RKO (cell line): ENCODE measurements at places on chromosomes 2 and 18.

GRCh38 chr2:230881840-230882239 is 17.1 kb downstream of the ITM2C start:
- DNase-seq: no peak

DNA sequence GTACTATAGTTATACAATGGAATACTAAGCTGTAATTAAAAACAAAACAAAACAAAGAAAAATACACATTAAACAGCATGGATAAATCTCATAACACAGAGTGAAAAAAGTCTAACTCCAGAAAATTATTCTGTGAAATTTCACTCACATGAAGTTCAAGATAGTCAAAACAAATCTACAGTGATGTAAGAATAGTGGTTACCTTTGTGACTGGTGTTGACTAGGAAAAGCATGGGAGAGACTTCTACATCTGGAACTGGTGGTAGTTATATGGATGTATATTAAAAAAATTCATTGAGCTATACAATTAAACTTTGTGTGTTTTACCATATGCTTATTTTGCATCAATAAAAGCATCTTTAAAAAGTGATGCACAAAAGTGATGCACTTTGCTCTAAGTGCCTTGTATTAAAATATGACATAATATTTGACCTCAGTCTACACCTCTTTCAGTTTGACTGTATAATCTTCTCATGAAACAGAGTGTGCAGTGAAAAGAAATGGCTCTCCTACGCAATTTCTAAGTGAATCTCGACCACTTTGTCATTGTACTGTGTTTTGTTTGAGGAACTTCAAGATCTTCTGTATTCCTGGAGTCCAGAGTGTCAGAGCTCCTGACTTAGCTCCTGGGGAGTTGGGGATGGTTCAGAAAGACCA is 28.0 kb downstream of the STAT4 start:
- DNase-seq: no peak

- no peak for DNase-seq
Observed at GRCh38 chr18:76958692-76959341, 136.5 kb downstream of the ZNF236 start.

DNA sequence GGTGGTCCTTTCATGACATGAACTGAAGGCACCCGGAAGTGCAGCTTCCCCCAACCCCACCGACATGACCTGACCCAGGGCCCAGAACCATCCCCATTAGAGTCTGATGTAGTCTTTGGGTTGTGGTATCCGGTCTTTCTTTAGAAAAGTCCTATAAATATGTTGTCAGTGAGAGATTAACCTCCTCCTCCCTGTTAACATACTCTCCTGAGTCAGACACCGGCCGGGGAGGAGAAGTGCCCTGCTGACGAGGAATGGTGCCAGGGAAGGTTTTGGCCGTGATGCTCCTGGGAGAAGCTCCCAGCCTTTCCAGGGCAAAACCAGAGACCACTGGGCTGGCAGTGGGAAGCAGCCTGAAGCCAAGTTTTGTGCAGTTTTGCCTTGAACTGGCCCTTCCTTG is 109.0 kb downstream of the LAMA3 start:
- no peak for DNase-seq

DNA sequence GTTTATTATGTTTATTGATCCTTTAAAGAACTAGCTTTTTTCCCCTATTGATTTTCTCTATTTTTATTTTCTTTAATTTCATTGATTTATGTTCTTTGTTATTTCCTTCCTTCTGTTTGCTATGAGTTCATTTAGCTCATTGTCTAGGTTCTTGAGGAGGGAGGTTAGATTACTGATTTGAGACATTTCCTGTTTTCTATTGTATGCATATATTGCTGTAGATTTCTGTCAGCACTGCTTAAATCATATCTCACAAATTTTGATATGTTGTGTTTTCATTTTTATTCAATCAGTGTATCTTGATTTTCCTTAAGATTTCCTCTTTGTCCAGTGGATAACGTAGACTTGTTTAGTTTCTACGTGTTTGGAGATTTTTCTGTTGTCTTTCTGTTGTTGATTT is 43.4 kb downstream of the PTPN4 start:
- no peak for DNase-seq

DNA sequence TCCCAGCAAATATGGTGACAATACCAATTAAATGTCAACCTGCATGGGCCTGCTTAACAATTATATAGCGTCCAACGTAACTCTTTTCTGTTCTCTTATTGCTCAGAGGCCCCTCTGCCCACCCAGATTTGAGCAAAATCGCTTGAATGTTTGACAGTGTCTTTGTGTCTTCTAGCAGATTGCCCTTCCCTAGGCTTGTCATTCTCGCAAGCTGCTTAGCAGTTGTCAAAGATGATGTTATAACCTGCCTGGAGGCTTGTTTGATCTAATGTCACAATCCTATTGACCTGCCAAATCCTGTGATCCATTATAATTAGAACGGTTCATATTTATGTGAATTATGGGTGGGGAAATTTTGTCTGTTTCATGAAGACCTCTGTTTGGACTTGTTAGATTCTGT is 108.8 kb downstream of the FARSB start:
- DNase-seq: no peak

DNA sequence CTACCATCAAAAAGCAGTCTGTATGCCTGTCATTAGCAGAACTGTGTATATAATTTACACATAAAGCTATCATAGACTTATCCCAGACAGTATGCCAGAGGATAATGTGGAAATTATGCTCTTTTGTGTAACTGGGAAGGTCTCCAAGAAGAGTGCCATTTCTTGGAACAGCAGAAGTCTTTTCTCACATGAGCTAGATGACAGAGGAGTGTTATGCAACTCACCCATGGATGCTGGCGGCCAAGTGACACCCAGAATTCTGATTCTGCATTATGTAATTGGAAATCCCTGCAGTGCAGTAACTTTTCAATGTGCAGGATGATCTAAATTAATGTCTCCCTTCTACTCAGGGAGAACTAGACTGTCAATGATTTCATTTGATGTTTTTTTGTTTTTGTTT is 160.0 kb downstream of the UBE2E3 start:
- DNase-seq: no peak

DNA sequence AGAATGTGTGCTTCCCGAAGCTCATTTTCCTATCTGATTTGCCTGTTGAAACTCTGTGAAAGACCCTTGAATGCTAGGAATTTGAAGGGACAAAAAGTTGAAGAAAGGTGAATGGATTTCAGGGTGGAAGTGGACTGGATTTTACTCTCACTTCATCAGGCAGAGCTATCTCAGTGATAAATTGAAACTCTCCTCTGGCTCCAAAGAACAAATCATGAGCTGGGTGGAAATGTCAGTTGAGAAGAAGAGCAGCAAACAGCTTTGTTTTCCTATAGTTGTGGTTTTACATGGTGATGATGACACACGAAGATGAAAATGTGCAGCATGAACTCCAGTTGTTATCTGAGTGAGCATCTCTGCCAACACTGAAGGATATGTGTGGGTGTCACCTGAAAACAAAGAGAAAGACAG is 34.4 kb downstream of the CD28 start:
- no peak for DNase-seq

DNA sequence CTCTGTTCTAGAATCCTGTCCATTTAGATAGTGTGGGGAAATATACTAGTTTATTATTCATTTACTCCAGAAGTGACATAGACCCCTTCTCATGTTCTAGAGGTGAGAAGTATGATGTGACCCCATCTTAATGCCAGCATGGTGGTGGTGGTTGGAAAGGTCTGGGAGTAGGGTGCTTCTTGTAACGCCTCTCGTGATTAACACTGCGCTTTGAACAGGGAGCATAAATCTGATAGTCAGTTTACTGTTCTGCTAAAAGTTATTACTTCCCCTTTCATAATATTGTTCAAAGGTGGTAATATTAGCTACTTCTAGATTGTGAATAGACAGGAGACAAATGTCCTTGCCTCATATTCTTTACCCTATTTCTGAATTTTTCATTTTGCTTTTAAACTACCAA is 35.6 kb downstream of the EHBP1 start:
- no peak for DNase-seq

DNA sequence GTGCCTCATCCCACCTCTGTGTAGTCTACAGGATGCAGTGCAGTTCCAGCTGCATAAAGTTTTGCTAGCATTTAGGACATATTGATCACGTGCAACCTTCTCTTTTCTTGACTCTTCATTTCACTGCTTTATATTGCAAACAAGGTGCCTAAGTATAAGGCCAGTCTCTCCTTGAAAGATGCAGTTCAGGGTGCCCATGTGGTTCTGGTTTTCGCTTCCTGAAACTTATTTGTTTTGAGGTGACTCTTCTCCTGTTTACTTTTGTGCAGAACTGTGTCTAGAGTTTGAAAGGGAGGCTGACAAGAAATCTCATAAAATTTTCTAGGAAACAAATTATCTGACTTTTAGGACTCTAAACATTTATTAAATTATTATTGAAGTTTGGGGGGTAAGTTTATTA is 189.9 kb downstream of the UBE2E3 start:
- no peak for DNase-seq

- no peak for DNase-seq
Observed at GRCh38 chr2:195818106-195818505, 161.1 kb downstream of the SLC39A10 start.

GRCh38 chr2:65818873-65819451 is 386.6 kb upstream of the SPRED2 start:
- no peak for DNase-seq

DNA sequence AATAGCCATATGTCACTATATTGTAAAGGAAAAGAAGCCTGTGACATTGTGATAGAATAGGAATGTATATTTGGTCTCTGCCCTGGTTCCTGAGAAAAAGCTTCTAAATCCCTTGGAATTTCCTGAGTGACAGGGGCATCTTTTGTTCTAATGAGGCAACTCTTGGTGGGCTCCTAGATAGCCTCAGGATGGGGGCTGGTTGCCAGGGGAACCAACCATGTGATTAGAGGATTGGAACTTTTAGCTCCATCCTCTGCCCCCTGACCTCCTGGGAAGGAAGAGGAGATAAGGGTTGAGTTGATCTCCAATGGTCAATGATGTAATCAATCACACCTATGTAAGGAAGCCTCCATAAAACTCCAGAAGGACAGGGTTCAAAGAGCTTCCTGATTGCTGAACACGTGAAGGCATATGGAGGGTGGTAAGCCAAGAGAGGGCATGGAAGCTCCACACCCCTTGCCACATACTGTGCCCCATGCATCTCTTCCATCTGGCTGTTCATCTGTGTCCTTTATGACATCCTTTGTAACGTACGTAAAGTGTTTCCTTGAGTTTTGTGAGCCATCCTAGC is 2.9 kb upstream of the ME2 start:
- DNase-seq: no peak

DNA sequence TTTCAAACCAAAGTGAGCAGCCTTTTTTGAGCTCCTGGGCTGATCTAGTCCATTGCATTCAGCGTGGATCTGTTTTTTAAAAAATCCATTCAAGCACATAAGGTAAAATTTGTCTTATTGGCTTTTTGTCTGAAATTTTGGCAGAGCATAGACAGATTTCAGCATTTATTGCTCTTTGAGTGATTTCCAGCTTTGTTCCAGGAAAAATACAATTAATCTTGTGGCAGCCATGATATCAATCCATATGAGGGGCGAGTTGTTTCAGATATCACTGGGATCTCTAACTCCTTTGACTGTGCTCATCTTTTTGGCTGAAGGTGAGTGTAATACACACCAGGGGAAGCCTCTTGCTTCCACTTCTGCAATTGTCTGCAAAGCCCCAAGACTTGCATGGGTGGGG is 523.9 kb downstream of the SLC4A3 start:
- DNase-seq: no peak

DNA sequence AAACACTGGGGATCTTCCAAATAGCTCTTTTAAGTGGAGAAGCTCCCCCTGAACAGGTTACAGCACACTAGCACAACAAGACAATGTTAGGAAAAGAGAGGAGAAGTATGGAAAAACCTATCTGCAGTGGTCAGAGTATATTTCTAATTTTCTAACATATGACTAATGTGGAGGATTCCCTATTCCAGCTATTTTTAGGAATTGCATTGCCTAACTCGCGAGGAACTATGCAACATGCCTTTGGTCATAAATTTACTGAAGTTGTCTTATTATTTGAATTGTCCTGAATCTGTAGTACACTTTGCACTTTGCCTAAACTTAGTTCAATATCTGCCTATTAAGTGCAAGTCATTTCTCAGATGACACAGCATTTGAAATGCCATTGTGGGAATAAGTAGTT is 381.4 kb downstream of the CCDC85A start:
- DNase-seq: no peak

DNA sequence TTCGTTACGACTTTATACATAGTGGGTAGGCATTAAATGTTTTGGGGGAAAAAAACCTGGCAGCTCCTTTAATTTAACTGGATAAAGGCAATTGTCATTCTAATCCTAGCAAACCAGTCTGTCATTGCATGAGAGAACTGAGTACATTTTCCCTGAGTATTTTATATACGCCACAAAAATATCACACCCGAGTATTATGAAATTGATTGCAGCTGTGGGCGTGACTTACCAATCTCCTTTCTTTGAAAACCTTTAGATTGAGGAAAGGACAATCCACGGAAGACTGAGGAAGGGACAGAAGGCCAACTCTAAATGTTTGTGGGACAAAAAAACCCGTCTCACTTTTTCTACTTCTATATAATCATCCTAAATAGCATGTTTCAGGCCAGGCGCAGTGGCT is 9.0 kb downstream of the TM4SF20 start:
- no peak for DNase-seq
